Activated CD8-positive, alpha-beta memory T cell treated with anti-CD3 and anti-CD28 coated beads for 48 hours (primary cell): ENCODE measurements at places on chromosomes 2 and 18.

DNA sequence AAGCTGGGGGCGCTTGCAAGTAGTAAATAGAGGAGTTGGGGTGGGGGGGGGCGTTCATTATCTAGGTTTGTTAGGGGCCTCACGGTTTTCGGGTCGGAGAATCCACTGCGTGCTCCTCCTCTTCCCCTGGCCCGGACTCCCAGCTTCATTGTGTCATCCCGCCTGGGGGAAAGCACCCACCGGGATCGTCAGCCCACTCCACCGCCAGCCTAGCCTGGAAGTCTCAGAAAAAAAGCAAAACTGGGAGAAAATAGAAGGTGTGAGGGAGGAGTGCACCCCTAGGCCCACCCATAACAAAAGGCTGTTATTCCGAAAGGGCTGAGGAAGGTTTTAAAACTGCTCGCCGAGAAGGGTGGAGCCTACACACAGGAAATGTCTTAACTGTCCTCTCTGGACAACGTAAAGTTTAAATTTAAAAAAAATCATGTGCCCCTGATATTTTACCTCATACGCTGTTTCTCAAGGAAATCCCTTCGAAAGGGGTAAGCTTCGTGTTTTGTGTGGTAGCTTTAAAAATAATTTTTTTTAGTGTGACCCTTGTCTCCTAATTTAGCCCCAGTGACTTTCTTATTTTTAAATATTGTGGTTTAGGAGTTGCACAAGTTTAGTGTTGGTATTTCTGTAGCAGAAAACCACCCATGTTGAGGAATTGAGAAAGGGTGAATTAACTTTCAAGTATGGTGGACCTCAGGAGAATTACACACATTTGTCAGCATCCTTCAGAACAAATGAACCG lies 104.2 kb downstream of the SPTBN1 start:
- no peak for DNase-seq

DNA sequence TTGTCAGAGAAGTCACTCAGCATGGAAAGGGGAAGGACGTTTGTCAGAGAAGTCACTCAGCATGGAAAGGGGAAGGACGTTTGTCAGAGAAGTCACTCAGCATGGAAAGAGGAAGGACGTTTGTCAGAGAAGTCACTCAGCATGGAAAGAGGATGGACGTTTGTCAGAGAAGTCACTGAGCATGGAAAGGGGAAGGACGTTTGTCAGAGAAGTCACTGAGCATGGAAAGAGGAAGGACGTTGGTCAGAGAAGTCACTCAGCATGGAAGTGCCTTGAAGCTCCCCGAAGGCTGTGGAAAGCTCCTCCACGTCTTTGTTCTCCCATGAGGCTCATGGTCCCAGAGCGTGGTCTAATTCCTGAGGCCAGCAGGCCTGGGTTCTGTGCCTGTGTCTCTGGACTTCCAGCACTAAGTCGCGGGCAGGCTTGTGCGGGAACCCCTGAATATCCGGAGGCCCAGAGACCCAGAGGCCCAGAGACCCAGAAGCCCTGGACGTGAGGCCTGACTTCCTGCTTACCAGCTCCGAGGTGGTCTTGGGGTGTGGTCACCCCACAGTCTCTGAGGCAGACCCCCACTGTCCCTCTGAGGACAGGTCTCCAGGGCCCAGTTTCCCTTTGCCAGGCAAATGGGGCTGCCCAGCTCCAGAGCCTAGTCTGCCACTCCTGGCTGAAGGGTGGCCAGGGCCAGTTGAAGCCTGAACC lies 70.4 kb upstream of the TWIST2 start:
- no peak for DNase-seq

DNA sequence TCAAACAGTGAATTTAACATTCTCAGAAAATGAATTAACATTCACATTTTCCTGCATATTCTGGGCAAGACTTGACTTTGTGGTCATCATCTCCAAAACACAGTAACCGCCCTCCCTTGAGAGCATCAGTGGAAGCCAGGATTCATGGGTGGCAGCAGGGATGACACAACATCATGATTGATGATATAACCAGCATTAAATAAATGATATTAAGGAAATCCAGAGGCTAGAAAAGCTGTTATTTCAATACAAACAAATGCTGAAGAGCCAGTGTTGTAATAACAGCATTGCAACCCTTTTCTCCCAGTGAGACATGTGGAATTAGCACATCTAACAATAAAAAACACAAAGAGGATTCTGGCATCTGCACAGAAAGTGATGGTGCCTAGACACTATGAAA lies 41.1 kb downstream of the CDC42EP3 start:
- DNase-seq = no peak

DNA sequence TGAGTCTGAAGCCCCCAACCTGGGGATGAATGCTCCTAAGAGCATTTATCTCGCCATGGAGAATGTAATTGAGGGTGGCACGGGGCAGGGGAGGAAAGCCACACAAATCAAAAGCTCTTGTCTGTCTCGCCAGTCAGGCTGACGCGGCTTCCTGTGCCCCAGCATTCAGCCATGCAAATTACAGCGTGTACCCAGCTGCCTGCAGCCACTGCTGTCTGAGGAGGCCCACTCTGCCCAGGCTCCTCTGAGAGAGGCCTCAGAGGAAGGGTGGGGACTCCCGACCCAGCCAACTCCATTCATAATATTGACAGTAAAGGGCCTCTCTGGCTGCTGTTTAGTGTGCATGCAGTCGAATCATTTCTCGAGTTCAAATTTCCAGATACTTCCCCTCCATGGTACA lies 22.0 kb downstream of the SMAD7 start:
- DNase-seq = no peak

DNA sequence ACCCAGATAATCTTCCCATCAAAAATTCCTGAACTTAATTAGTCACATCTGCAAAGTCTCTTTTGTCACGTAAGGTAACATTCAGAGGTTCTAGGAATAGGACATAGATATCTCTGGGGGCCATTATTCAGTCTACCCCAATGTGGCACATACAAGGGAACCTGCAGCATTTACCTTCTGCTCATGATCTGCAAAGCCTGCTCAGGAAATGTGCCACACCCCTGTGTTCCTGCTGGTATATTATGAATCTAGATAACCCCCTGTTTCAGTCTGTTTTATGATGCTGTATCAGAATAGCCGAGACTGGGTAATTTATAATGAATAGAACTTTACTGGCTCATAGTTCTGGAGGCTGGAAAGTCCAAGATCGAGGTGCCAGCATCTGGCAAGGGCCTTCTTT lies 103.5 kb downstream of the ARL4C start:
- no peak for DNase-seq

- DNase-seq = no peak
Measured at GRCh38 chr2:148402786-148403185, 241.8 kb upstream of the EPC2 start.

DNA sequence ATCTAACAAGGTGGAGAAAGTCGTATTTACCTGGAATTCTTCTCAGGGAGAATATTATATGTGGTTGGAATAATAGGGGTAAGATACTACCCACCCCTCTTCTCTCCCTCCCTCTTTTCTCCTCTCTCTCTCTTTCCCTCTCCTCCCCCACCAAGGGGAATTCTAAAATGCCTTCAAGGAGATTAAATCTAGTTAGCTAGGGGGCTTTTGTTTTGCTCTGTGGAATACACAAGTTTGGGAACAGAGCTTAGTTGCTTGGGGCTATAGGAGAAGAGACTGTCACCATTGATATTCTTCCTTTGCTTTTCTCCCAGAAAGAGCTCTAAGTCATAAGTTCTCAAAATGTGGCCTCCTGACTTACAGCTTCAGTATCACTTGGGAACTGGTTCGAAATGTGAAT lies 34.5 kb downstream of the TAF1B start:
- no peak for DNase-seq

GRCh38 chr2:149038442-149039212 lies at the start of gene LYPD6B:
LYPD6B (plus strand) TSS chr2:149038699; CDS start chr2:149130949, 92,250 bp downstream.
- no peak for DNase-seq

- no peak for DNase-seq
Measured at GRCh38 chr2:186611526-186611925, 21.7 kb downstream of the ITGAV start.

DNA sequence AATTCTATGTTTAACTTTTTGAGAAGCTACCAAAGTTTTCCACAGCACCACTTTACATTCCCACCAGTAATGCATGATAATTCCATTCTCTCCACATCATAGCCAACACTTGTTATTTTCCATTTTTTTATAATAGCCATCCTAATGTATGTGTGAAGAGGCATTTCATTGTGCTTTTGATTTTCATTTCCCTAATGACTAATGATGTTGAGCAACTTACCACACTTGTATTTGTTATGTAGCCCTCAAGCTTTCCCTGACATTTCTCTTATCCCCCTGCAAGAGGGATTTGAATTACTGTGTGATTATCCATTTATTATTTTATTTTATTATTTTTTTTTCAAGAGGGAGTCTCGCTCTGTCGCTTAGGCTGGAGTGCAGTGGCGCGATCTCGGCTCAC lies 23.6 kb upstream of the SOS1 start:
- no peak for DNase-seq

- no peak for DNase-seq
Measured at GRCh38 chr2:205435970-205436369, 246.3 kb upstream of the NRP2 start.

DNA sequence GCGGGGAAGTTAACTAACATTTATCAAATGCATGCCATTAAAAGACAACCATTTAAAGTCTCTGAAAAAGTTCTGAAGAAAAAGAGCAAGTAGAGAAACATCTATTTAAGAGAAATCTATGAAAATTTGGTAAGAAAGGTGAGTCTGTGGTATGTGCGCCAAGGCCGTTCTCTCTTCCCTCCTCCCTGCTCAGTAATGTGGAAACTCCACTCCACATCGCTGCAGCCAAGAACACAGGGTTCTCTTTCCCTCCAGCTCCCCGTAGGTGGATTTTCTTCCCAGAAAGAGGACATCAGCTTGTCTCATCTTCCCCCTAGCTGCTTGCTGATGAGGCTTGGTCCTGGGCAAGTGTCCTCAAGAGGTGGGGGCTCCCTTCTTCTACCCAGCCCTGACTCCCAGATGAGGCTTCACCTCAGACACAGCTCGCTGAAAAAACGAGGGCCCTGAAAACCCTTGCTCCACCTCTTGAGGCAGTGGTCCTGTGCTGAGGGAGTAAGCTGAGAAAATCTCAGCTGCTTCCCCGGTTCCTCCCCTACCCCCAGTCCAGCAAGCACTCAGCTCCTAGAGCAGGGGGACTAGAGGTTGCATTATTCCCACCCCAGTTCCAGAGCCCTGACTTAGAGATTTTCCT lies 45.8 kb upstream of the PTPRM start:
- no peak for DNase-seq

DNA sequence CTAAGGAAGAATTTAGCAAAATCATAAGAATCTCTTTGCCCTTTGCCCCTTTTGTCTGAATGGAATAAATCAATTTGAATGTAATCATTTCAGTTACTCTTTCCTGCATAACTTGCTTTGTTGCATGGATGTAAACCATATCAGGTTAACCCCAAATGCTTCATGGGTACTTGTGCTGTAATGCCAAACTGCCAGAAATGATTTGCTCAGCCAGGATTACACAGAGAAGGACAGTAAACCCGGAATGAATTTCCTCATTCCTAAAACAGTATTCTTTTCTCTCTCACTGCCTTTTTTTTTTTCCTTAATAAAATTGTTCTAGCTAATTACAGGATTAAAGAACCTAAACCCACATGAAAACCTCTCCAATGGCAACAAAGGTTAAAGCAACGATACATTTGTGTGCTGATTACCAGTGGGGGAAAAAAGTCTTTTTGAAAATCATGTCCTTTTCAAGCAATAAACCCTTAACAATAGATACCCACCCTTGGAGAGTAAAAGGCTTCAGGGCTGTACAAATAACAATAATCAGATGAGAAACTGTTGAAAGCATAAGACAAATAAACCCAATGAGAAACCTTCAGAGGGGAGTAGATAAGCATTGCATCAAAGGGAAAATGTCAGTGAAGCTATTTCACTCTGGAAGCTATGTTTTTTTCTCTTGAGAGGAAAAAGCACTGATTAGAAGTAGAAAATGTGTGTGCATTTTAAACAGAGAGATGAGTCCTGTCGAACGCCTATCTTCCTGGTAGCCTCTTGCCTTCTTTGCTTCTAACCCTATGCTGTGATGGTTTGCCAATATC lies 275.3 kb downstream of the CDH2 start:
- no peak for DNase-seq

DNA sequence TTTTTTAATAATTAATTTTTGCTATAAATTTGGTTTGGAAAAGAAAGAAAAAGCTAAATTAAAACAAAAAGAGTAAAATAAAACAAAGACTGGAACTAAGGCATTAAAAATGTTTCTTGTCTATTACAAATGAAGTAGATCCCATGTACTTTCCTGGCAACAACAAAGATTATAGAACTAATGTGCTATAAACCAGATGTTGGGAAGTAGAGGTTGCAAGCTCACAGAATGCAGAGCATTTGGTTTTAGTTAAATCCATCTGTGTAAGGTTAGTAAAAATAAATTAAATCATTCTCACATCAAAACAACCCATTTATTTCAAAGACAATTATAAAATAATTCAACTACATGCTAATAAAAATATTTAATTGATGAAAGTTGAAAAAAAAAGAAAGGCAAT lies 157.2 kb upstream of the ZC3H15 start:
- DNase-seq = no peak

GRCh38 chr2:120683081-120683480 lies 52.6 kb upstream of the GLI2 start:
- DNase-seq = no peak

DNA sequence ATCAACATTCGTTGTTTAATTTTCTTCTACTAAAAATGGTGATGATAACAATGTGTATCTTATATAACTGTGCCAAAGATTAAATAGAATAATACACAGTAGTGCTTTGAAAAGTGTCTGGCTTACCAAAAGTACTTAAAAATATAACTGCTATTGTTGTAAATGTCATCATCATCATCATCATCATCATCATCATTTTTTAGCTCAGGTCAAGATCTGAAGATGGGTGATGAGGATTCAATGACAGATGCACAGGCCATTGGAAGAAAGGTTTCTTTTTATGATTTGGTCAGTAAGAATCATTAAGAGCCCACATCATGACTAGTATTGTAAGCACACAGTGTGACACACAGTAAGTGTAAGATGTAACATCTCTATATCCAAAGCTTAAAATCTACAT lies 795.2 kb downstream of the SLC4A3 start:
- DNase-seq = no peak

- DNase-seq = no peak
Measured at GRCh38 chr2:20468549-20469500, 22.0 kb downstream of the RHOB start.

- no peak for DNase-seq
Measured at GRCh38 chr2:117571590-117572349, 242.7 kb upstream of the DDX18 start.

- no peak for DNase-seq
Measured at GRCh38 chr2:169005080-169005598, 26.0 kb downstream of the ABCB11 start.
